ENCODE measurements at places on chromosomes 13 and 19.

GRCh38 chr13:111658145-111659100 is 338.0 kb downstream of the TEX29 start:
- DNase-seq = no peak

- DNase-seq = peak; percentile 35
Observed at GRCh38 chr13:75670496-75670895, 34.4 kb downstream of the LMO7 start.

- DNase-seq = no peak
Observed at GRCh38 chr13:32759152-32759551, 172.9 kb downstream of the PDS5B start.

GRCh38 chr13:83620530-83621220 is 261.6 kb downstream of the SLITRK1 start:
- DNase-seq = peak; percentile 79

GRCh38 chr13:70969321-70969720 is 861.1 kb upstream of the KLHL1 start:
- DNase-seq = no peak

- no peak for DNase-seq
Observed at GRCh38 chr13:93589788-93590187, 363.2 kb downstream of the GPC6 start.

GRCh38 chr13:51645154-51645650 is 60.9 kb downstream of the WDFY2 start:
- peak; percentile 81 for DNase-seq

- DNase-seq = no peak
Observed at GRCh38 chr19:44990459-44990858, 10.8 kb upstream of the RELB start.
